ENCODE measurements at places on chromosomes 7 and 10.

DNA sequence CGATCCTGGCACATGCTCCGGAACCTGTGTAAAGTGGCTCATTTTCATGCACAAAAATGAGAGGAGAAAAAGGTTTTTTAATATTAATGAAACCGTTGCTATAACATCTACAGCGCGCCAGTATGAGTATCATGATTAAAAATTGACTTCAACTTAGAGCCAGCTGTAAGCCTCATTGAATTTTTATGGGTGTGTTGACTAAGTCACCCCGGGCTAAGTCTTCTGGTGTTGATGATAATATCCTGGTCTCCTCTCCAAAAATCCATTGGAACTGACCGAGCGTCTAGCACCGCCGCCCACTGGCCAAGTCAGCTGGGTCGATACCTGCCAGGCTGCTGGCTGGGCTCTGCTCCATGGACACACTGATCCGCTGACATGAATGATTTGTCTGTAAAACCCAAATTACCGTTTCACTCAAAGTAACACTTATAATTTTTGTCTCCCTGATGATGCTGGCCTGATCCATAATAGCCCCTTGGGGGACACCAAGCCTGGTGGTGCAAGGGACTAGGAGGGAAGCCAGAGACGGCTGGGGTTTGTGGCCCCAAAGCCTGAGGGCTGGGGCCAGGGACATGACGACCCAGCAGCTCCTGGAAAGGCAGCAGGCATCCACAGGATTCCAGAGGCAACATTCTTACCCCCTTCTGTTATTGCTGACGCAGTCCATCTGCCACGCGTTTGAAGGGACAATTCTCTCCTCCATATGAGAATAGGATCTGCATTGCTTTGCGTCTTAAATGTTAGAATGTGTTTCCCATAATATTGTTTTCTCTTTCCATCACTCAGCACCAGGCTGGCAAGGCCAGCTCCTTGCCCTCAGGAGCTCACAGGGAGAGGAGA lies 131.0 kb upstream of the PPP2R2D start:
- DNase-seq, result no peak

GRCh38 chr7:924541-925231 lies 29.8 kb downstream of the ADAP1 start:
- no peak for DNase-seq

DNA sequence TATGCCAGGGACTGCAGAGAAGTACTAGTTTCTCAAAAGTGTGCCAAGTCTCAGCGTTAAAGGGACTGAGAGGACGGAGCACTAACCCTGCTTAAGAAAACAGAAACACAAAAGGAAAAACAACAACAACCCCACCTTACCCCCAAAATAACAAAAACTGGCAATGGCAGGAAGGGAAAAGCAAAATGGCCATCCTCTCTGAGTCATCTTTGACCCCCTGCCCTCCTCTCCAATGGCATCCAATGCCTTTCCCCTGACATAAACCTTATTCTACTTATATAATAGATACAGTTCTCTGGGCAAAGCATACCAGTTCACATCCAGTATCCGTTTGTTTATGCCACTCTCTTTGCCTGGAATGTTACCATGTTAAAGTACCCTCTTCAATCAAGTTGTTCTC lies 1.6 kb downstream of the POLR1F start:
- DNase-seq, result no peak

GRCh38 chr7:21469894-21470293 lies 42.0 kb downstream of the SP4 start:
- DNase-seq, result no peak

- no peak for DNase-seq
These were observed 5.7 kb downstream of the WEE2 start for GRCh38 chr7:141713890-141714289.

GRCh38 chr7:89027781-89028180 lies 232.2 kb upstream of the TEX47 start:
- no peak for DNase-seq

DNA sequence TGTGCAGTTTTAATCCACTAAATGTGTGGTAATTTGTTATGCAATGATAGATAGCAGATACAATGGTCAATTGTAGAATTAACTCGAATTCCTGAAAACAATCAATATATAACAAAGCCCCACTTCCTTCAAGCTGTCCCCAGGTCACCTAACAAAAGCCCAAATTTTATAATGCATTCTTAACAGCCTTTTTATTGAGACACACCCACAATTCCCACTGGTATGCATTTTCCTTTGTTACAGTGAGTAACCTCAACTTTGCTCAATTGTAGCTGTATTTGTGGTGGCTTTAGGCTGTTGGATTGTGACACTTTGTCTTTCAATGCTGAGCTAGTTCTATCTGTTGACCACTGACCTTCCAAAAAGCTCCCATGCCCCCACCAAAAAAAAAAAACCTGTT lies 279.8 kb upstream of the CACNA2D1 start:
- DNase-seq, result no peak

GRCh38 chr10:78164702-78165101 lies 131.0 kb downstream of the RPS24 start:
- no peak for DNase-seq

- DNase-seq, result no peak
These were observed 15.8 kb upstream of the MYL10 start for GRCh38 chr7:101644879-101645278.

- DNase-seq, result no peak
These were observed 97.2 kb downstream of the JAZF1 start for GRCh38 chr7:28083164-28083997.

GRCh38 chr10:77530011-77530410 lies 107.6 kb downstream of the KCNMA1 start:
- DNase-seq, result no peak

DNA sequence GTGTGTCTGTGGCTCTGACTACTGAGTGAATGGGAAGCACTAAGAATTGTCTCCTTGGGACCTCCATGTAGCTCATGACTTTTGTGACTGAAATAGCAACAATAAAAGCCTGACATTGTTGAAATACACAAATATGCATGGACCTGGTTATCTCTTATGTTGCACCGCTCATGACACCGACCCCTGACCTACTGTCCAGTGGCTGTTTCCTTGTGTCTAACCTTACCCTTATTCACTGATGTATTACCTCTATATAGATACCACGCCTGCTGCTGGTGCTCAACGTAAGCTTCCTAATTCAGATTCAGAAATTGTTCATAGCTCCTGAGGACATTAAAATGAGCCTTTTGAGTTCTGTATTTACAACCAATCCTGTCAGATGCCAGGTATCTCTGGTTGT lies 243.4 kb upstream of the SEMA3C start:
- no peak for DNase-seq

DNA sequence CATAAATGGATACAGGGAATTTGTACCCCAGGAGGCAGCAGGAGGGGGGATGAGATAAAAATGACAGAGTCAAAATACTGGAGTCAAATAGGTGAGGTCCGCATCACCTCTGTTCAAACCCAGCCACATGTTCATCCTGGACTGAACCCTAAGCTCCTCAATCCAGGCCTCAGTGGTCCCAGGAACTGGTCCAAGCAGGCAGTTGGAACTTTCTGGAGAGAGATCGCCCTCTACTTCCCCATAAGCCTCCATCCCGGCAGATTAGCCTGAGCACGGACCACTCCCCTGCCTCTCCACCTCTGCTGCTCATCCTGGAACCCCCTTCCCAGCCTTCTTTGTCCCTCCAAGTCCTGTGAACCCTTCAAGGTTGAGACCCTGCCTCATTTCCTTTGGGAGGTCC lies 959.7 kb upstream of the ZNF722 start:
- no peak for DNase-seq

DNA sequence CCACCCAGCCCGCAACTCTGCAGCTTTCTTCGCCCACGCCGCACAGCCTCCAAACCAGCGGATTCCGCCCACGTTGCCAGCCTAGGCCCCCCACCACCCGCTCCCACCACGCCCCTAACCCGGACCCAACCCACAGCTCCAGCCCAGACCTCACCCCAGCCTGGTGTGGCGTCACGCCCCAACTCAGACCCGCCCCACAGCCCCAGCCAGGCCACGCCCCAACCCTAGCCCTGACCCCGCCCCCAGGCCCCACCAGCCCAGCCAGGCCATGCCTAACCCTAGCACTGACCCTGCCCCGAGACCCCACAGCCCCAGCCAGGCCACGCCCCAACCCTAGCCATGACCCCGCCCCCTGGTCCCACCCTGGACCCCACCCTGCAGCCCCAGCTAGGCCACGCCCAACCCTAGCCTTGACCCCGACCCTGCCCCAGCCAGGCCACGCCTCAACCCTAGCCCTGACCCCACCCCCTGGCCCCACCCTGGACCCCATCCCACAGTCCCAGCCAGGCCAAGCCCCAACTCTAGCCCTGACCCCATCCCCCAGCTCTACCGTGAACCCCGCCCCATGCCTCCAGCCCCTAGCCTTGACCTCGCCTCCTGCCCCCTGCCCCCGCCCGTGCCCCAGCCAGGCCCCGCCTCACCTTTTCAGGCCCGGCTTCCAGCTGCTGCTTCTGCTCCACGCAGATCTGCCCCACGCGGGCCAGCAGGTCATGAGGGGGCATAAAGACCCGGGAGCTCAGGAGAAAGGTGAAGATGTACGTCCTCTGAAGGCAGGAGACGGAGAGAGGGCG lies 64.0 kb downstream of the RASGEF1A start:
- peak; percentile 17 for DNase-seq

DNA sequence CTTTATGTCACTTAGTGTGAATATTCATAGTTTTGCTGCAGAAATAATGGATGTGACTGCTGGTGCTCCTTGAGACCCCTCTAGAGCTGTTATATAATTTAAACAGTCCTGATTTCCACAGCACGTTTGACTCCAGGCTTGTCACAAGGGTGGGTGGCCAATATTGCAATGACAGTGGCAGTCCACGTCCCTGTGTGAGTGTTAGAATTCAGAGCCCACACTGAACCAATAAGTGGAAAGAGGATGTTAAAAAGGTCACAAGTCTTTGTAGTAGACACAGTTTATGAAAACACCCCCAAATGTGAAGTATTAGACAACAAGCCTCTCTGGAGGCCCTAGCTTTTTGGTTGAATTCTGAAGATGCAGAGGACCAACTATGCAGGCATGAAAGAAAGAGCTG lies 2.0 kb downstream of the PPP1R17 start:
- DNase-seq, result no peak

DNA sequence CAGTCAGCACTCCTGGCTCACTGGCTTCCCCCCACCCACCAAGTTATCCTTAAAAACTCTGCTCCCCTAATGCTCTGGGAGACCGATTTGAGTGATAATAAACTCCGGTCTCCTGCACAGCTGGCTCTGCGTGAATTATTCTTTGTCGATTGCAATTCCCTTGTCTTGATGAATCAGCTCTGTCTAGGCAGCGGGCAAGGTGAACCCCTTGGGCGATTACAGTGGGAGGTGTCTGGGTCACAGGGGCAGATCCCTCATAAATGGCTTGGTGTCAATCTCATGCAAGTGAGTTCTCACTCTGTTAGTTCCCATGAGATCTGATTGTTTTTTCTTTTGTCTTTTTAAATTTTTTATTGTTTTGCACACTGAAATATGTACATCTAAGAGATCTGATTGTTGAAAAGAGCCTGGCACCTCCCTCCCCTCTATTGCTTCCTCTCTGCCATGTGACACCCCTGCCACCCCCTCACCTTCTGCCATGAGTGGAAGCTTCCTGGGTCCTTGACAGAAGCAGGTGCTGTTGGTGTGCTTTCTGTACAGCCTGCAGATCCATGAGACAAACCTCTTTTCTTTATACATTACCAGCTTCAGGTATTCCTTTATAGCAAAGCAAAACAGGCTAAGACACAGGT lies 20.5 kb downstream of the OTUD1 start:
- no peak for DNase-seq

DNA sequence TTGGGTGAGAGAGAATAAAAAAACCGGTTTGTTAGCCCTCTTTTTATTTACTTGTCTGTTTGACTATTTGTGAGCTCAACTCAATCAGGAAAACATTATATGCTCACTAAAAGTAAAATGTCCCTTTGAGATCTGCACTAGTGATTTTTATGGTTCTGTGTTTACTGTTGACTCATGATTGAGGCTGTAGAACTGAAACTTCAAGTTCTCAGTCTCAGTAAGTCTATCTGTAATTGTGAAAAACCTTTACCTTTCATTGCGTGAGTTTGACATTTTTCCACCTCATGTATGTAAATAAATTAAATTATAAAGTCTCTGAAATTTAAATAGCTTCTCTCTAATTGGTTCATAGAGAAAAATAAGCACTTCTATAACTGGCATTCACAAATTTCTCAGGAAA lies 17.0 kb upstream of the CASD1 start:
- no peak for DNase-seq

GRCh38 chr7:51476026-51476425 lies 159.4 kb upstream of the COBL start:
- no peak for DNase-seq

DNA sequence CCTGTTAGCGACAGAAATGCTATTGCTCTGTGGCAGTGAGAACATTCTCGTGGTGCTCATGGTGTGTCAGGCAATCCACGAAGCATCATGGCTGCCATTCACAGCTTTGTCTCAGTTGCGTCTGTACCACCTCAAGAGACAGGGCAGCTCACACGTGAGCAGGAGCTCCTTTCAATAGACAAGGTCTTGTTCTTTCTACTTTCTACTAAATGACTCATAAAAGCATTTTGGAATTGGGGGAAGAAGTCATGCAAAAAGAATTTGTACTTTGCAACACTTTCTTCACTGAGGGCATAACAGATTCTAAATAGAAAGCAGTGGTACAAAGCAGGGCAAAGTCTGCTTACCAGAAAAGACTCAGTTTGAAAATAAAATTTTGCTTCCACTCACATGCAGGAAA lies 638.5 kb downstream of the PHTF2 start:
- DNase-seq, result no peak

GRCh38 chr7:2431260-2431867 lies 28.0 kb downstream of the CHST12 start:
- no peak for DNase-seq

DNA sequence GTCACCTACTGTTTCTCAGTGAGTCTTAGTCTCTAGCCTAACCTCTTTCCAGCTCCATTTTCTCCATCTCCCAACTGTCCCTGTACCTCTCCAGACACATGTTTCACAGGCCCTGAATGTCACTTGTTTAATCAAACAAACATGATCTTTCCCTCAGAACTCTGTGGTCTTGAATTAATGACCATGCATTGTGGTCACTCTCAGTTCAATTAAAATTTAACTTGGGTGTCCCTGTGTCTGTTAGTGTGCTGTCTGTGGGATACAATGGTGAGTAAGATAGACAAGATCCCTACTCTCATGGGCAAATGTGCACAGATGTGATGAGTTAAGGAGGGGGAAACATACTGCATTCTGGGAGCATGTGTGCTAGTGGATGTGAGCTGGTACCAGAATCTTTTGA lies 65.0 kb downstream of the RBM33 start:
- DNase-seq, result no peak

DNA sequence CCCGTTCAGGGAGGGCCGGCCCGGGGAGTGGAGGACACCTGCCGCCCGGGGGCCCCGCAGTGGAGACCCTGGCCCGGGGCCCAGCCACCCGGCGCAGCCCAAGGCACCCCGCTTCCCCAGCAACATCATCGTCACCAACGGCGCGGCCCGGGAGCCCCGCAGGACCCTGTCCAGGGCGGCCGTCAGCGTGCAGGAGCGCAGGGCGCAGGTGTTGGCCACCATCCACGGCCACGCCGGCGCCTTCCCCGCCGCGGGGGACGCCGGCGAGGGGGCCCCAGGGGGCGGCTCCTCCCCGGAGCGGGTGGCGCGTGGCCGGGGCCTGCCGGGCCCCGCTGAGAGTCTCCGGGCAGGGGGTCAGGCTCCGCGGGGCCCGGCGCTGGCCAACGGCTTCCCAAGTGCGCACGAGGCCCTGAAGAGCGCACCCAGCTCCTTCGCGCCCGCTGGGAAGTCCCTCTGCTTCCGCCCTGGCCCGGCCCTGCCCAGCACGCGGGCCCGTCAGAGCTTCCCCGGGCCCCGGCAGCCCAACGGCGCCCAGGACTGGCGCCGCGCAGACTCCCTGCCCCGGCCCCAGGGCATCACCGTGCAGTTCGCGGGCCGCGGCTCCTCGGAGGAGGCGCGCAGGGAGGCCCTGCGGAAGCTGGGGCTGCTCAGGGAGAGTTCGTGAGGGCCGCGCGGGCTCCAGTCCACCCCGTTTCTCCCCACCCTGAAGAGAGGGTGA lies 46.7 kb downstream of the PROSER2 start:
- DNase-seq, result no peak
